ENCODE measurements at places on chromosomes 6 and 20.
A peak's percentile ranks its signal among the peaks of the same experiment; 100 is the strongest.

- no peak for DNase-seq
Observed at GRCh38 chr6:108635505-108636226, 74.9 kb downstream of the FOXO3 start.

- no peak for DNase-seq
Observed at GRCh38 chr6:136890986-136891385, 31.1 kb upstream of the SLC35D3 start.

DNA sequence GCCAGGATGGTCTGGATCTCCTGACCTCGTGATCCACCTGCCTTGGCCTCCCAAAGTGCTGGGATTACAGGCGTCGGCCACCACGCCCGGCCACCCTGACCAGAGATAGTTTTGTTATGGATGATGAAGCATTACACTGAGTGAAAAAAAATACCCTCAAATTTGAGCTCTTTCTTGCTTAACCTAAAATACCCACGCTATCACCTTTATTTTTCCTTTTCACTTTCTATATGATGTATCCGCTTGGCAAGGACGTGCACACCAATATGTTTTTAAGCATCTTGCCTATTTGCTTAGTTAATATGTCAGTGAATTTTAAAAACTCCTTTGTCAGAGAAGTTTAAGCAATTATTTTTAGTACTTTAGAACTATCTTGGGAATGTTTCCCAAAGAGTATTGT, 150.4 kb downstream of the INSM1 start:
- DNase-seq, result no peak

DNA sequence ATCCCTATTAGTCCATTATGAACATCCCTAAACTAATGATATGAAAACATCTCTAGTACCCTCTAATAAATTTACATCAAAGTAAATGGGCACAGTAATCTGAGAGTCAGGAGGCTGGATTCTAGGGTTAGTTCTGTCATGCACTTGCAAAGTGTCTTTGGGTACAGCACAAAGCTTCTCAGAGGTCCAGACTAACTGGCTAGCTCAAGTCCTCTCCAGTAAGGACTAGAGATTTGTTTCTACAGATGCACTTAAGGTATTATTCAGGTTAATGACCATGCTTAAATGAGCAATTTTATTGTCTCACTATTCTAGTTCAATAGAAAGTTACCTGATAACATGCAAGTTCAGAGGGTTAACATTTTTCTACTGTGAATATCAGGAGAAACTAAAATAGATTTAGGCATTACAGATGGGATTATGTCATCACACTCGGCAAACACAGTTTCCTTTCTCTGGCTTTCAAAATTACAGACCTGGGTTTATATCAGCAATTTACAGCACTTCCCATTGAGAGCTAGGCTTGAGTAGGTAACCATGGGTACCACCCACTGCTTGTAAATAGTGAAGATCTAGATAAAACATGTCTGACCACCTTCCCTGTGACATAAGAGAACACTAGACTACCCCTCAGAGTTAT, 402.9 kb upstream of the RUNX2 start:
- DNase-seq, result no peak

DNA sequence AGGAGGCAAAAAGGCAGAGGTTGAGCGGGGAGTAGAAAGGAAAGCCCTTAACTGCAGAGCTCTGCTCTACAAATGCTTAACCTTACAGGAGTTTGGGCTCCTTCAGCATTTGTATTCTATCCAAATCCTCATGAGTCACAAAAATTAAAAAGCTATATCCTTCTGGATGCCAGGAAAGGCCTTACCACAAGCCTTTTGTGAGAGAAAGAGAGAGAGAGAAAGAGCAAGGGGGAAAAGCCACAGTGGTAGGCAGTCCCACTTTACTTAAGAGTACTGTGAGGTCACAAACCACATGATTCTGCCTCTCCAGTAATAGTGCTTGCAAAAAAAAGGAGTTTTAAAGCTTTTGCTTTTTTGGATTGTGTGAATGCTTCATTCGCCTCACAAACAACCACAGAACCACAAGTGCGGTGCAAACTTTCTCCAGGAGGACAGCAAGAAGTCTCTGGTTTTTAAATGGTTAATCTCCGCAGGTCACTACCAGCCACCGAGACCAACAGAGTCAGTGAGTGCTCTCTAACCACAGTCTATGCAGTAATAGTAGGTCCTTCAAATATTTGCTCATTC, at the start of gene RUNX2:
RUNX2 (plus strand) TSS at position 375 of the 567 bp plus-strand sequence. CDS start 397 bp downstream, outside the sequence.
- no peak for DNase-seq

DNA sequence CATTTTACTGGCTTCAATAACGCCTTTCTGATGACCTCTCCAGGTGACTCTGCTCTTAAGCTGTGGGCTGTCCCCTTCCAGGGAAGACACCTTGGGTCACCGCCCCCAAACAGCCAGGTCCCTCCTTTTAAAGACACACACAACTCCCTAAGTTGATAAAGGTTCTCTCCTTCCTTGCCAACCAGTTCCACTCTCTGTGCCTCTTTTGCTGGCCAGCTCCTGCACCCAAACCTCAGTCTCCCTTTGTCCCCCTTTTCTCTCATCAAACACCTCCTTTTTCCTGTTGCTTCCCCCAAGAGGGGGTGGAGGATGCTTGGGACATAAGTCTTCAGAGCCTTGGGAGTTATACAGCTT, 1.0 kb downstream of the NCOA6 start:
- DNase-seq, result peak; percentile 80

- peak; percentile 57 for DNase-seq
Observed at GRCh38 chr6:151389618-151390275, 1.6 kb downstream of the ZBTB2 start.

- peak; percentile 36 for DNase-seq
Observed at GRCh38 chr6:39684790-39685488, 40.3 kb downstream of the KIF6 start.

- no peak for DNase-seq
Observed at GRCh38 chr6:21665110-21665391, 71.5 kb downstream of the SOX4 start.

GRCh38 chr6:125765944-125766343, 16.5 kb downstream of the HEY2 start:
- DNase-seq, result no peak

All from body of pancreas (tissue), 4 donors.